ENCODE measurements at places on chromosomes 2 and 18.
A peak's percentile ranks its signal among the peaks of the same experiment; 100 is the strongest.

- no peak for DNase-seq
These were observed 45.1 kb upstream of the FAM98A start for GRCh38 chr2:33644215-33644614.

- no peak for DNase-seq
These were observed 4.1 kb downstream of the MYCN start for GRCh38 chr2:15944325-15945017.

GRCh38 chr2:213306316-213306942 lies 22.2 kb downstream of the SPAG16 start:
- DNase-seq: no peak

- no peak for DNase-seq
These were observed 36.1 kb downstream of the MROH2A start for GRCh38 chr2:233814056-233814835.

GRCh38 chr18:55487997-55488396 lies 100.0 kb downstream of the TCF4 start:
- DNase-seq: no peak

DNA sequence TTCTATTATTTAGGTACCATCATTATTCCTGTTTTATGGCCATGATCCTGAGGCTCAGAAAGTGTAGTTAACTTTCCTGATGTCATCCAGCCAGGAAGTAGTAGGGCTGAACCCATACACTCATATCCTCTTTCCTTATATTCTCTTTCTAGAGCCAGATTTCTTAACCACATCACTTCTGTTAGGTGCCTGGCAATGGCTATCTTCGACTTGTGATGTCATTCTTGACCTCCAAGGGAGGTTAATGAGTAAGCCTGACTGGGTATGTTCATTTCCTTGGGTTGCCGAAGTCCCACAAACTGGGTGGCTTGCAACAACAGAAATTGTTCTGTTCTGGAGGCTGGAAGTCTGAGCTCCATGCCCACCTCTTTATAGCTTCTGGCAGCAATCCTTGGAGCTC lies 43.4 kb downstream of the ITGB6 start:
- no peak for DNase-seq

DNA sequence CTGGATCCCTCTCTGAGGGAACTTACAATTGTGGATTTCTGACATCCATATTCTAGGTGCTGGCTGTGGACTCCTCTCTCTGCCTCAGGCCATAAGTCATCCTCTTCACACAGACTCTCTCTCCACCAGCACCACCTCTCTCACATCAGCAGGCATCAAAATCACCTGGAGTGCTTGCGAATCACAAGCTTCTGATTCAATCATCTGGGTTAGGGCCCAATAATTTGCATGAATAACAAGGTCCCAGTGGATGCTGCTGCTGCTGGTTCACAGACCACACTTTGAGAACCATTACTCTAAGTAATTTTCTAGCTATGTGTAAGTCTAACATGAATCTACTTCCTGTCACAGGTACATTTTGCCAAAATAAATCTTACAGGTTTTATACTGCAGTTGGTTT lies 214.9 kb downstream of the DSEL start:
- no peak for DNase-seq

DNA sequence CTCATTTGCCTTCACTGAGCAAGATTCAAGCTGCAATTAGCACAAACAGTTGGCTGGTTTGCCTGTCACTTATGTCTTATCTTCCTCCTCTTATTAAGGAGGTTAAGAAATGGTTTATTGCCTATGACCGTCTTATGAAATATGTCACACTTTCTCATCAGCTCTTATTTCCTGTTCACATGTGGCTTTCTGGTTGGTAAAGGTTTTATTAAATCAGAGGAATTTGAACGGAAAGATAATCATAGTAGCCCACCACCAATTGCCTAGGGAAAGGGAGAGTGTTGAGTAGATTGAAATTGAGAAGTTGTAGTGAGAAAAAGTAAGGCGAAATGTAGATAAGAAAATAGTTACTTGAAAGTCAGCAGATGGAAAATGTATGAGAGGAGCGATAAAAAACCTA lies 4.2 kb upstream of the IL1R1 start:
- no peak for DNase-seq

DNA sequence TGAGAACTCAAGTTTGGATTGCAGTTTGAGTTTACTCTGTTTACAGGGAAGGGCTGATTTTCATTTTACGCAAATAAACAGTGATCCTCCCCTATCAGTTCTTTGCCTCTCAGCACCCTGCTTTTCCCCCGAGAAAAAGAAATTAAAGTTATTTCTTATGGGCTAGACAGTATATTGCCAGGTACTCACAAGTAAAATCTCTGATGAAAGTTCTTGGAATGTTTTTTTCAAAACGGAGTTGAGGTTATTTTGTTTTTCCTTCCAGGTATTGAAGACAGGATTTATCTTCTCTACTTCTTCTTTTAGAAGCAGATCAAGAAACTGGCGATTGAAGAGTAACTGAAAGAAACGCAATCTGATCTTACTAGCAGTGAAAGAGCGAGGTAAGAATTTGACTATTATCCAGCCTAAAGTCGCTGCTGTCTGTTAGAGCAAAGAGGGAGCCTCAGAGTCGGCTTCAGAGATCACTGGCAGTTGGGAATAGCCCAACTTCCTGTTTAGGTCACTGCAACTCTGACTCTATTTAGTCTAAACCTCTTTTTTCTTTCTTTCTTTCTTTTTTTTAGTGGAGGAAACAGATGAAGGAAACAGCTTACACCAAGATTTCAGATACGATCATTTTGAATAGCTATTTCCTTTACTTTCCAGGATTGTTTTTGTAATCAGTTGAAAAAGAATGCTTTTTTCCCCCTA lies at the start of gene TFPI:
Gene TFPI (minus strand): TSS at position 425 of the 693 bp plus-strand sequence. CDS start 50,667 bp downstream, outside the sequence.
- DNase-seq: no peak

GRCh38 chr18:62610701-62611411 lies 88.0 kb downstream of the ZCCHC2 start:
- DNase-seq: no peak

DNA sequence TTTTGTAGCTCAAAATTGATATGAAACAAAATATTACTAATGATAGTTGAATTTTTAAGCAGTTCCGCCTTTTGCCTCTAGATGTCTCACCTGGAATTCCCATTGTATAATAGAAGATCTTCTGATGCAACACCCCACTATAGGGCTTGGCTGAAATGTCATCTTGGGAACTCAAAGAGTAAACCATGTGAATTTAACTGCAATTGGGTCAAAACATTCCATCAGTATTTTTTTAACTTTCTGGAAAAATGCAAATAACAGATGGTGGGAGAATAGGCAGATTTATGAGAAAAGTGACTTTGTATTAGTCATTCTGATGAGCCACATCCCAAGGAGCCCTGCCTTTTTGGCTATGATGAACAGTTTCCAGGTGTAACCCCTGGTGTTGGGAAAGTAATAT lies 489.9 kb downstream of the NYAP2 start:
- DNase-seq: peak; percentile 22

DNA sequence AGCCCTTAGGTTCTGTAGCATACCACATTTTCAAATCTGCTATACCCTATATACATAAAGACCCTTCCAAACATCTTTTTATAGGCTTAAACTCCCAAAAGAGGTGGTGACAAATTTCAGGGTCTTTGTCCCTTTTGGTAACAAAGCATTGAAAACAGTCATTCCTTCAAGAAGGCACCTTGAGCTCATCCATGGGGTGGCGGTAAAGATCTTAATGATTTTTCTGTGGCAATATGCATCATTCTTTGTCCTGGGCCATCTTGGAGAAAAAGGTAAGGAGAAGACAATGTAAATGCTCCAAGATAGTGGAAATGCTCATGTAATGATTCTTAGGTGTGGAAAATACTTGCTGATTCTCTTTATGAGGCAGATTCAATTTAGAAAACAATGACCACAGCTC lies 890.5 kb downstream of the CNTNAP5 start:
- DNase-seq: no peak

- no peak for DNase-seq
These were observed 136.2 kb downstream of the RGPD3 start for GRCh38 chr2:106332054-106332453.

DNA sequence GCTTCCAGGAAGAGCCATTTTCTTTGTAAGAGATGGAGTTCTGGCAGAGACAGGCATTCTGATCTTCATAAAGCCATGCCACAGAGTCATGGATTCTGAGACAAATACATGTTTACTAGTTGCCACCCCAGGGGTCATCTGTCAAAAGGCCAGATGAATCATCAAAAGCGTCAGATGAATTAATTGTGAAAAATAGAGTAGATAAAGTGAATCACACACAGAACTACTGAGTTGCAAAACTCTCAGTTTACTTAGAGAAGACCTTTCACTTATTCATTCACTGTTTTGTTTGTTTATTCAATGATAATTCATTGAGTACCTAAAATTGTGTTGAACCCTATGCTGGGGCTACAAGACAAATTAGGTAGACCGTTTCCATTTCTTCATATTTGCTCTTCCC lies 157.7 kb upstream of the SERPINE2 start:
- DNase-seq: no peak

- DNase-seq: no peak
These were observed 159.6 kb upstream of the SETBP1 start for GRCh38 chr18:44520981-44521667.

DNA sequence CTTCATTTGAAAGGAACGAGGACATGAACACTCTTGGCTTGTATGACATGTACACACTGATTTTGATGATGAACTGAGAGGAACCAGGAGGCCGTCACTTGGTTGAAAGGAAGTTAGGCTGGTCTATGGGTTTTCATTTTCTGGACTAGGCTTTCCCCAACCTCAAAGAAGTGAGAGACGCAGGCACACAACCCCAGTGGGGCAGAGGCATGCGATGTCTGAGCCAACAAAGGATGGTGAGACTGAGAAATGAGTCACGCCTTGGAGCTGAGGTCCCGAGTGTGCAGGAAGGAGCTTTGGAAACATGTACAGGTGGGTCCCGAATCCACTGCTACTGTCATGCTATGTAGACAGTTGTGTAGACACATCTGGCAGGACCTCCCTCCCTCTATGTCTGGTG lies 24.1 kb downstream of the SIGLEC15 start:
- DNase-seq: no peak

DNA sequence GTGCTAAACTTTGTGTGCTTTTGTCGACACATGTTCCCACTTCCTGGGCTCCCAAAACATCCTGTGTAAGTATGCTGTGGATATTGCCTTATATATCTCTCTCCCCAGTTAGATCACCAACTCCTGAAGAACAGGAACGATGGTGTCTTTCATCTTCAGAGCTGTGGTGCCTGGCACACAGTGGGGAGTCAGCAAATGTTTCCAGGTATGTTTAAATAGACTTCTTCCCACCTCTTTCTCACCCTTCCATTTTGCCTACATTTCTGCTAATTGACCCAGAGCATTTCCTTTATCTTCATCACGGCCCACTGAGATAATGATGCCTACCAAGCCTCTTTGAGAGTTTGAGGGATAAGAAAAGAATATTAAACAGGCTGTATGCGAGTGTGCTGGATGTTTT lies 60.7 kb downstream of the RND3 start:
- no peak for DNase-seq

DNA sequence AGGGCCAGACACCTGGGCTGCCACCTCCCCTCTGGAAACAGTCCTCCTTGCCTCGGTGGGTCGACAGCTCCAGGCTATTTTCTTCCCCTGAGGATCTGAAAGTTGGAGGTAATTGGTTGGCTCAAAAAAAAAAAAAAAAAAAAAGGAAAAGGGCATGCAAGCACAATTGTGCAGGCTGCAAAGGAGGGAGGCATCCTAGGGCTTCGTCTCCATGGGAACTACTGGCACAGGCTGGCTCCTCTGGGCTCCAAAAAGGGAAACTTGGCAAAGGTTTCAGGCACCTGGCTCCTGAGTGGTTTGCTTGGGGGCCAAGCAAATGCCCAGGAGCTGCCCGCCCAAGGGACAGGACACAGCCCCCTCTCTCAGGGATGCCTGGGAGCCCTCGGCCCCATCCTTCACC lies 1.1 kb upstream of the KCNIP3 start:
- no peak for DNase-seq

- DNase-seq: no peak
These were observed 81.8 kb downstream of the EXOC6B start for GRCh38 chr2:72744049-72744448.

GRCh38 chr2:158989165-158989564 lies 20.7 kb downstream of the TANC1 start:
- DNase-seq: no peak

DNA sequence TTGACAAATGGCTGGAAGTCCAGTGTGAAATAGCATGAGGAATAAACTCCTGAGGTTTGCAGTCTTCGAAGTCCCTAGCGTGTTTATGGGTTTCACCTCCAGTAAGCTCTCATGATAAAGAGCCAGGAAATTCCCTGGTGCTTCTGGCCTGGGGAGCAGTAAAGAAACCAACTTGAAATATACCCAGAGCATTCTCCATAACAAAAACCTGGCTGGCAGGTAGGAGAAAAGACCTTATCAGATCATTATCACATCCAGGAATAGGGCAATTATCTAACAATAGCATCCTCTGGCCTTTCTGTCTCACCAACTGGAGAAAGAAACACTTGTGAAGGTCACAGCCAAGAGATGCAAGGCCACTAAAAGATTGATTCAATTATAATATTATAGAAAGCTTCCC lies 513.6 kb upstream of the LRRTM4 start:
- DNase-seq: no peak

DNA sequence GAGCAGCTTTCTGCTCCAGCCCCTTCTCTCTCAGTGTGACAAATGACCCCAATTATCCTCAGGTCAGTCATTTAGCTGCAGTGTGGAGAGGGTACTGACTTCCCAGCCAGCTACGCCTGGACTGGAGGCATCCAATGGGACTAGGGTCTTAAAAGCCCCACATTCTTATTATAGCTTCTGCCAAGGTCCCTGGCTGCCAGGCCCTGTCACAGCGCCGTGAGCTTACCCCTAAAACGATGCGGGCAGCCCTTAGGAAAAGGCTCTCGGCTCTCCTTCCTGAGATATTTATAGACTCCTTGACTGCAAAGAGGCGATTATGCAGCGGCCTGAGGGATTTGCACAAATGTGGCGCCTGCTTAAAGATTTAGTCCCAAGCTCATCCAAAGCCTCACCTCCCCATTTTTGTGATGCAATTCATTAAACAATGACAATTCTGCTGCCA lies 69.2 kb upstream of the EDAR start:
- DNase-seq: no peak

DNA sequence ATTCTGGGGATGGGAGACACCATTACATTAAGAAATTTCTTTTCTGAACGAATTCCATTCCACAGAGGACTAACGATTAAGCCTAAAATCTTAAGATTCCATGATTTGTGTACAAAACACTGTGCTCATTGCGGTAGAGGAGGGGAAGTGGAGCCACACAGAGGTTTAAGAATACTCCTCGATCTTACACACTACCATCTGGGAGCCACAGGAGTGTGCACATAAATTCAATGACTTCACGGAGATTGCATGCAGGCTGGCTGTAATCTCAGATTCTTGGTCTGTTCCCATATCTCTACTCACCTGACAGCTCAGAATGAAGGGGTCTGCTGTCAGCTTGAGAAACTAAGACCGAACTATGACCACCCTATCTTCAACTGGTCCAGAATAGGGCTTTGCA lies 762 bp downstream of the VPS4B start:
- DNase-seq: no peak
